Hepatocyte (in vitro differentiated cells): ENCODE measurements at places on chromosomes 16 and 17. TPM values are rescaled to one million over a fixed set of nuclear protein-coding genes. Genes with fewer than 3 reads are reported as not detected.

Gene CBX2
- 11.8 and 16.3 TPM in 2 replicates for total RNA-seq

Gene CA7
- 2.5 and 3.3 TPM in 2 replicates for total RNA-seq

Gene DNAH2
- 0.77 and 1.0 TPM in 2 replicates for total RNA-seq

Gene ST6GALNAC2
- 1.4 and 2.3 TPM in 2 replicates for total RNA-seq

Gene SCARF1
- total RNA-seq: 0.93 and 1.2 TPM in 2 replicates

Gene NXN
- 55.0 and 58.7 TPM in 2 replicates for total RNA-seq

Gene TRIM47
- 13.0 and 15.5 TPM in 2 replicates for total RNA-seq

DNA sequence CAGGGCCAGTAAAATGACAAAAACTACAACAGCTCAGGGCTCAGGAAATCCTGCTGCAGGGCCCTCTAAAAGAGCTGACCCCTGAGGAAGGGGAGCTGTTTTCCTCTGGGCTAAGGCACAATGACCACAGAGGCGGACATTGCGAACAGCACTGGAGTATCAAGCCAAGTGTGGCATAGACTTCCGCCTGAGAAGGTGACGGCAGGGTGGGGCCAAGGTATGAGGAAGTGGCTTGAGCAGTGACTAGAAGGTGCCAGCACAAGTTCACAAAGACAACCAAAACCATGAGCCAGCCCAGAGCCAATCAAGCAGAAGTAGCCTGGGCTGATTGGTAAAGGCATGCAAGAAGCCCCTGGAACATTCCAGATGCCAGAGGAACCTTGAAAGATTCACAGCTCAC is 13.9 kb downstream of the ERN2 start:
- H3K36me3 ChIP-seq: no peaks in the 10 kb centered on the region
- no peak overlapping the region for H3K4me3 ChIP-seq
- H3K27me3 ChIP-seq: no peaks in the 10 kb centered on the region

DNA sequence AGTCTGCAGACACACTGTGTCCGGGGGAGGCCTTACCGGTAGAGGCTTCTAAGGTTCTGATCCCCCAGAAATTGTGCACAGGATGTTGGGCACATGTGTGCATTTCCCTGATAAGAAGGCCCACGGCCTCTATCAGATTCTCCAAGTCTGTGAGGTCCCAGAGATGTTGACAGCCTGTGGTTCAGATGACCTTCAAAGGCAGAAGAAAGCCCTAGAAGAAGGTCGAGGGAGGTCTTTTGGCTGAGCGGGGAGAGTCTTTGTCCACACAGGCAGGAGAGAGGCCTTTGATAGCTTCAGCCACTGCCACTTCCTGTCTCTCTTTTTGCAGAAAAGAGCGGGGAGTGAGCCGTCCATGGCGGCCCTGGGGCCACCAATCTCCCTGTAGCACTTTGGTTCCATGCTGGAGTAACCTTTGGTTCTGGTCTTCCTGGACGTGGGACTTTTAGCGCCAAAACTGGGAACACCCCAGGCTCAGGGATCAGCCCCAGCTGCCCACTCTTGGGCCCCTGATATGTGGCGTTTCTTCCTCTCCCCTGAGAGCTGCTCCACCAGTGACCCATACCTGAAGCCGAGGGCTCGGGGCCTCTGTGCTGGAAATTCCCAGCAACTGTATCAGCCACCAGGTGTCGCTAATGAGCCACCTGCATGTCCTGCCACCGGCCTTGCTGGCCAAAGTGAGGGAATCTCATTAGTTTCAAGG is 28.1 kb upstream of the LGALS9 start:
- H3K27me3 ChIP-seq: no peaks in the 10 kb centered on the region
- DNase-seq: peak; percentile 86
- H3K36me3 ChIP-seq: no peaks in the 10 kb centered on the region
- H3K4me1 ChIP-seq: no peaks in the 10 kb centered on the region

DNA sequence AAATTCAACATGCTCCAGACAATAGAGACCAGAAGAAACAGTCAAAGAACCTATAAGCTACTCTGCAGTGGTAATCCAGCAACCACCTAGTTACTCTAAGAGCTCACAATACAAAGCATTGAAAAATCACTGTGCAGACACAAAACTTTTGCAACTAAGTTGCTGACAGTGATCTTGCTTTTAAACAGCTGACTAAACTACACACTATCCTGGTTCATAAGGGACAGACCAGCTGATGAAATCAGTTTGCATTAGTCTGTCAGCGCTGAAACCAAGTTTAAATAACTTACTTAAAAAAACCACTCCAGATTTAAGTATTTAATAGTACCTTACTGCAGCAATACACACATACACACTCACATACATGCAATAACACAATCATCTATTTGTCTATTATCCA is 4.6 kb downstream of the VEZF1 start:
- H3K4me3 ChIP-seq: no peak overlapping the region
- H3K27ac ChIP-seq: no peak overlapping the region
- H3K36me3 ChIP-seq: peaks cover 4% of the 10 kb centered on the region

GRCh38 chr16:73000907-73001521 is 46.9 kb downstream of the ZFHX3 start:
- no peak for DNase-seq
- H3K27ac ChIP-seq: no peak overlapping the region
- peaks cover 19% of the 10 kb centered on the region for H3K4me1 ChIP-seq
- no peak overlapping the region for H3K4me3 ChIP-seq

DNA sequence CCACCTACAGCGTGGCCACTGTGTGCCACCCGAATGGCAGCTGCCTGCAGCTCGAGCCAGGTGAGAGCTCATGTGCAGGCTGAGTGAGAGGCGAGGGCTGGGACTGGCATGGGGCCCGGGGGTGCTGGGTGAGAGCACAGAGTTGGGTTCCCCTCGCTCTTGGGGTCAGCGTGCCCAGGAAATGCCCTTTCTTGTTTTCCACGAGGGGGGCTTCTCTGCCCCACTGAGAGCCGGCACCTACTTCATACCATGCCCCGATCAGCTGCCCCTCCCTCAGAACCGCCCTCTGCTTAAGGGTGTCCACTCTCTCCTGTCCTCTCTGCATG is 10.1 kb downstream of the ACE start:
- H3K27ac ChIP-seq: no peak overlapping the region
- no peaks in the 10 kb centered on the region for H3K36me3 ChIP-seq
- no peak for DNase-seq
- H3K4me1 ChIP-seq: no peaks in the 10 kb centered on the region

- H3K4me3 ChIP-seq: no peak overlapping the region
- no peaks in the 10 kb centered on the region for H3K4me1 ChIP-seq
- H3K36me3 ChIP-seq: no peaks in the 10 kb centered on the region
- peak; percentile 51 for DNase-seq
- H3K27ac ChIP-seq: no peak overlapping the region
Measured at GRCh38 chr16:22614271-22614947, 103.7 kb downstream of the NPIPB5 start.

DNA sequence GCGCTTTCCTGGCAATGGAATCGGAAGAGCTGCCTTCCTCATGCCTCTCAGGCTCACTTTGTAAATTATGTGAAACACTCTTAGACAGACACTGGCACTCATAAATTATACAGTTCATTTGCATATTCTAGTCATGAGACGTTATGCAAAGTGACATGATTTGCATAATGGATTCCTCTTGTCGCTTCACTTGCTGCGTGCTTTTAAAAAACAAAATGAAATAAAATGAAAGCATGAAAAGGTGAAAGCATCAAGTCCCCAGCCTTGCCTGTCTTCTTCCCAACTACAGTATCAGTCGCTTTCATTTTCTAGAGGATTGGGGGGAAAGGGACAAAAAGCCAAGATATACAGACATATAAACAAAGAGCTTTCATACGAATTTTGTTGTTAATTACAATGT is 252.8 kb upstream of the PMFBP1 start:
- DNase-seq: no peak
- H3K4me3 ChIP-seq: no peak overlapping the region
- no peaks in the 10 kb centered on the region for H3K27me3 ChIP-seq
- no peaks in the 10 kb centered on the region for H3K4me1 ChIP-seq

GRCh38 chr17:13031718-13032350 is 14.0 kb upstream of the ELAC2 start:
- no peak overlapping the region for H3K27ac ChIP-seq
- no peaks in the 10 kb centered on the region for H3K27me3 ChIP-seq
- H3K4me1 ChIP-seq: no peaks in the 10 kb centered on the region
- no peaks in the 10 kb centered on the region for H3K36me3 ChIP-seq

GRCh38 chr16:89156740-89157645 is 14.6 kb upstream of the CDH15 start:
- peaks cover 13% of the 10 kb centered on the region for H3K4me1 ChIP-seq
- no peaks in the 10 kb centered on the region for H3K36me3 ChIP-seq
- no peak overlapping the region for H3K4me3 ChIP-seq

GRCh38 chr17:68634345-68634876 is 33.2 kb upstream of the FAM20A start:
- no peaks in the 10 kb centered on the region for H3K36me3 ChIP-seq
- no peaks in the 10 kb centered on the region for H3K27me3 ChIP-seq
- no peaks in the 10 kb centered on the region for H3K4me1 ChIP-seq
- no peak overlapping the region for H3K4me3 ChIP-seq

DNA sequence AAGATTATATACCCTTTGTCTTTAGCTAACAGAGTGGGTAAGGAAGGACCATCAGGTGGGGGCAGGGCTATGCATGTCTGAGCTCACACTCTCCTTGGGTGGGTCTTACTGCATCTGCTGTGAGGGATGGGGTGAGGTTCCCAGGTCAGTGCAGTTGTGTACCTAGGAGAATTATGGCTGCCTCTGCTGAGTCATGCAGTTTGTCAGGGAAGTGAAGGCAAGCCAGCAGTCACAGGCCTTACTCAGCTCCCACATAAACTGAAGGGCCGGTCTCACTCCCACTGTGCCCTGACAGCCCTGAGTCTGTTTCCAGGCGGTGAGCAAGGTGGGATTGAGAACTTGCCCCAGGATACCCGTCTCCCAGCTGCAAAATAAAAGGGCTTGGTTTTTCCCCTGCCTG is 328.6 kb downstream of the MAP2K6 start:
- no peak overlapping the region for H3K27ac ChIP-seq
- no peaks in the 10 kb centered on the region for H3K4me1 ChIP-seq
- H3K4me3 ChIP-seq: no peak overlapping the region
- no peak for DNase-seq
- H3K27me3 ChIP-seq: no peaks in the 10 kb centered on the region
- no peaks in the 10 kb centered on the region for H3K36me3 ChIP-seq

DNA sequence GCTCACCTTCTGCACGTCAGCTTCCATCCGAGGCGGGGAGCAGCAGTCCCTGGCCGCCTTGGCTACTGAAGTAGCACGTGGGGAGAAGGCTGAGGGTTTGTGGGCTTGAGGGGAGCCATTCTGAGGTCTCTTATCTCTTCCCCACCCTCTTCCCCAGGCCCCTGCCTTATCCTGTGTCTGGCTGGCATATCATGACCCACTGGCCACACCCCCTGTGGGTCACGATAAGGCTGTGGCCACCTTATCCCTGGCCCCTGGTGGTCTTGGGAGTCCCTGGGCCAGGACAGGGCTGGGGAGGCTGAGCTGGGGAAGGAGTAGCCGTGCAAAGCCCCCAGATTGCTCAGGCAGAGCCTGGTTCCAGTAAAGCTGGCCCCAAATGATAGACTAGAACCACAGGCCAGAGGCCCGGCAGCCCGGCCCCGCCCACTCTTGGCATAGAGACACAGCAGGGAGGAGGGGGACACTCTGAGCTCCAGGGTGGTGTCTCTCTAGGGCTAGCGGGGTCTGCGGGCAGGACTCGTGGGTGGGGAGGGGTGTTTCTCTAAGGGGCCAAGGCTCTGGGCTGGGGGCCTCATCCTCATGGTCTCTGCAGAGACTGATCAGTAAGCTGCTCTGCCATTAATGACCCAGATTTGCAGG is 7.6 kb downstream of the SPNS2 start:
- no peak overlapping the region for H3K27ac ChIP-seq
- no peak for DNase-seq
- peaks cover 1% of the 10 kb centered on the region for H3K4me1 ChIP-seq
- no peaks in the 10 kb centered on the region for H3K27me3 ChIP-seq
- H3K4me3 ChIP-seq: no peak overlapping the region

GRCh38 chr17:72125226-72125651 is 4.4 kb downstream of the SOX9 start:
- H3K4me1 ChIP-seq: peaks cover 14% of the 10 kb centered on the region
- DNase-seq: no peak
- no peaks in the 10 kb centered on the region for H3K27me3 ChIP-seq
- H3K36me3 ChIP-seq: no peaks in the 10 kb centered on the region

DNA sequence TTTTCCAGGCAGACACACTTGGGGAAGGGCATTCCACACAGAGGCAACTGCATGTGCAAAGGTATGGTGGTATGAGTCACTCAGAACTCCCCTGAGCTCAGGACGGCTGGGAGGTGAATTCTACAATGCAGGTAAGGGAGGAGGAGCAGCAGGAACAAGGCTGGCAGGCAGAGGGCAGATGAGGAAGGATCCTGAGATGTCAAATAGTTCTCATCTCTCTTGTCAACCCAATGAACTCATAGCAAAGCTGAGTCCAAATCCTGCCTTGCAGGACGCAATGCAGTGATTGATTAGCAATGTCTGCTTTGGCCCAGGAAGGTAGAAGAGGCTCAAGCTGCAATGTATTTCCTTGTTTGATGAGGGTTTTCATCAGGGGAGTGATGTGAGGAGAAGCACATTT is 243.5 kb downstream of the XYLT1 start:
- no peak overlapping the region for H3K4me3 ChIP-seq
- no peaks in the 10 kb centered on the region for H3K27me3 ChIP-seq
- no peaks in the 10 kb centered on the region for H3K36me3 ChIP-seq
- peaks cover 3% of the 10 kb centered on the region for H3K4me1 ChIP-seq
- H3K27ac ChIP-seq: no peak overlapping the region

- no peak overlapping the region for H3K4me3 ChIP-seq
- H3K27me3 ChIP-seq: no peaks in the 10 kb centered on the region
- no peaks in the 10 kb centered on the region for H3K36me3 ChIP-seq
- H3K4me1 ChIP-seq: no peaks in the 10 kb centered on the region
- H3K27ac ChIP-seq: no peak overlapping the region
- DNase-seq: no peak
Measured at GRCh38 chr17:21352221-21352980, 23.8 kb upstream of the KCNJ12 start.

DNA sequence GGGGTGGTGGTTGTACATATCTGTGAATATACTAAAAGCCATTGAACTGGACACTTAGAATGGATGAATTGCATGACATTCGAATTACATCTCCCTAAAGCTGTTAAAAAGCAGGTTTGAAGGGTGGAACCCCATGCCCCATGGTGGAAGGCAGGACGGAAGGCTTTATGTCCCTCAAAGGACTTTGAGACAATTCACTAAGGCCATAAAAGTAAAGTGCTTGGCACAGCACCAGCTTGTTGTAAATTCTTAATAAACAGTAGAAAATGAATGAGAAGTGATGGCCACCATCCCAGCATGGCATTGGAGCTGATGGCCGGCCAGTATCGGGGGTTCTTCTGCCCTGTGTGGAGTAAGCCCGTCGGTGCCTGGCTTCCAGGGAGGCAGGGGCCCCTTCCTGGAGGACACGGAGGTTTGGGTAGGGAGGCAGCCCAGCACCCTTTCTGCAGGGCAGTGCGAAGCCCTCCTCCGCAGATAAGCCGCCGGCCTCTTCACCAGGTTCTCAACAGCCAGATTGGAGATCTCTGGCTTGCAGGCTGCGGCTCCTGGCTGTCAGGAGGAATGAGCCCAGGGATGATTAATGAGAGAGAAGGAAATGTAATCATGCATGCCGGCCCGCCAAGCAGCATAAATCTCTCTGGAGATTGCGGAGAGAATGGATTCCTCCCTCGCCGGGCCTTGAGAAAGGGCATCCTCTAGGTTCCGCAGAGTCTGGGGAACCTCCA is 346.9 kb downstream of the FOXL1 start:
- no peak overlapping the region for H3K27ac ChIP-seq
- peak; percentile 27 for DNase-seq
- H3K4me3 ChIP-seq: no peak overlapping the region
- peaks cover 2% of the 10 kb centered on the region for H3K27me3 ChIP-seq
- peaks cover 15% of the 10 kb centered on the region for H3K4me1 ChIP-seq
